ENCODE measurements at places on chromosomes 7 and 10. TPM values are rescaled to one million over a fixed set of nuclear protein-coding genes. Genes with fewer than 3 reads are reported as not detected.

CACNB2 gene
- not detected for polyA plus RNA-seq

CALD1 gene
- 0.18 TPM for polyA plus RNA-seq

TAC1 gene
- polyA plus RNA-seq: not detected

SLC13A1 gene
- not detected for polyA plus RNA-seq

FKBP6 gene
- polyA plus RNA-seq: not detected

SLC26A5 gene
- not detected for polyA plus RNA-seq

AKR1D1 gene
- not detected for polyA plus RNA-seq

TMEM184A gene
- polyA plus RNA-seq: not detected

CCL24 gene
- polyA plus RNA-seq: not detected

ZCWPW1 gene
- polyA plus RNA-seq: 0.60 TPM

SPDYE18 gene
- not detected for polyA plus RNA-seq

HGF gene
- 18.3 TPM for polyA plus RNA-seq

KAT6B gene
- 6.2 TPM for polyA plus RNA-seq

COL28A1 gene
- not detected for polyA plus RNA-seq

ACTR3C gene
- polyA plus RNA-seq: 0.55 TPM

AMZ1 gene
- not detected for polyA plus RNA-seq

PNLIPRP2 gene
- not detected for polyA plus RNA-seq

OPN1SW gene
- polyA plus RNA-seq: not detected

RADIL gene
- not detected for polyA plus RNA-seq
